ENCODE measurements at places on chromosomes 3 and 15.

DNA sequence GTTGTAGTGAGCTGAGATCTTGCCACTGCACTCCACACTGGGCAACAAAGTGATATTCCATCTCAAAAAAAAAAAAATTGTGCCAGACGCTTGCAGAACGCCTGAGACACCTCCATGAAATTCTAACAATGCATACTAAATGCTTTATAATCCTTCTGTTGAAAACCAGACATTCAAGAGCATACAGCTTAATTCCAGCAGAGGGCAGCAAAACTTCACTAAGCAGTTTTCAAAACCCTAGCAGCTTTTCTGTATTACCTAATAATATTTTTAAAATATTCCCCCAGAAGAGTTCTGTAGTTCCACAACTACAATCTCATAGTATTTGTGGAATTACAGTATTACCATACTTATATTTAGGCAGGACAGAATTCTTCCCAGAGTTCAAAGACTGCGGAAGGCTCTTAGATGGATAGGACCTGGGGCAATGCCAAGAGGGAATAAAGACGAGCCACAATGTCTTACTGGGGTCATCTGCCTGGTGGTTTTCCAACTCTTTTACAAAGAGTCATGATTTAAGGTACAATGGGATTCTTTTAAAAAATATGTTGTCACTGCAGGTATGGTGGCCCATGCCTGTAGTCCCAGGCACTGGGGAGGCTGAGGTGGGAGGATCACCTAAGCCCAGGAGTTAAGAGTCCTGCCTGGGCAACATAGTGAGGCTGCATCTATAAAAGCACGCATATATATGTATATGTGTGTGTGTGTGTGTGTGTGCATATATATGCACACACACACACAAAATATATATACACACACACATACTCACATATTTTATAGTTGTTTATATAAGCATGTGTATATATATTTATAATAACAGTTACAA, 19.6 kb upstream of the TASOR start:
- H3K27me3 ChIP-seq, result no peaks in the 10 kb centered on the region
- no peaks in the 10 kb centered on the region for H3K4me1 ChIP-seq
- H3K27ac ChIP-seq, result no peak overlapping the region
- no peaks in the 10 kb centered on the region for H3K36me3 ChIP-seq

DNA sequence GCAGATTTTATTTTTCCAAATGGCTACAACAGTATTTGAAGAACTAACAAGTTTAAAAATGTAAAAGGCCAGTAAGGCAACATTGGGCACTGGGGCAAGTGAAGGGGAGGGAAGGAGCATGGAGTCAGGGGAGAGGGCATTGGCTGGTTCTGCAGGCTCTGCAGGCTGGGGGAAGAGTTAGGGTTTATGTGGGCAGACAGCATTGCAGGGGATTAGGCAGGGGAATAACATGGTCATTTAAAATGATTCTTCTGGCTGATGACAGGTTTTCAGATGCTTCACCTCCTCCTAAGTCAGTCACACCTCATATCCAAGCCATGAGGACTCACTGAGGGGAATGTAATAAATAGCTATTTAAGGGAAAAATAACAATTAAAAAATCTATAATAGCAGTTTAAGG, 52.6 kb downstream of the BTD start:
- H3K27me3 ChIP-seq, result no peaks in the 10 kb centered on the region
- no peaks in the 10 kb centered on the region for H3K4me1 ChIP-seq
- no peak for DNase-seq
- no peaks in the 10 kb centered on the region for H3K36me3 ChIP-seq

- no peak overlapping the region for H3K27ac ChIP-seq
- H3K27me3 ChIP-seq, result no peaks in the 10 kb centered on the region
- no peaks in the 10 kb centered on the region for H3K36me3 ChIP-seq
- H3K4me1 ChIP-seq, result no peaks in the 10 kb centered on the region
- DNase-seq, result no peak
Measured at GRCh38 chr3:186452517-186452916, 90.5 kb upstream of the DGKG start.

- no peak overlapping the region for H3K4me3 ChIP-seq
- no peaks in the 10 kb centered on the region for H3K4me1 ChIP-seq
- no peaks in the 10 kb centered on the region for H3K36me3 ChIP-seq
- no peak for DNase-seq
- no peak overlapping the region for H3K27ac ChIP-seq
Measured at GRCh38 chr3:56880720-56881575, 79.2 kb upstream of the ARHGEF3 start.
